Osteoblast (primary cell): ENCODE measurements at places on chromosomes 1 and 21. TPM values are rescaled to one million over a fixed set of nuclear protein-coding genes. Genes with fewer than 3 reads are reported as not detected.

DNA sequence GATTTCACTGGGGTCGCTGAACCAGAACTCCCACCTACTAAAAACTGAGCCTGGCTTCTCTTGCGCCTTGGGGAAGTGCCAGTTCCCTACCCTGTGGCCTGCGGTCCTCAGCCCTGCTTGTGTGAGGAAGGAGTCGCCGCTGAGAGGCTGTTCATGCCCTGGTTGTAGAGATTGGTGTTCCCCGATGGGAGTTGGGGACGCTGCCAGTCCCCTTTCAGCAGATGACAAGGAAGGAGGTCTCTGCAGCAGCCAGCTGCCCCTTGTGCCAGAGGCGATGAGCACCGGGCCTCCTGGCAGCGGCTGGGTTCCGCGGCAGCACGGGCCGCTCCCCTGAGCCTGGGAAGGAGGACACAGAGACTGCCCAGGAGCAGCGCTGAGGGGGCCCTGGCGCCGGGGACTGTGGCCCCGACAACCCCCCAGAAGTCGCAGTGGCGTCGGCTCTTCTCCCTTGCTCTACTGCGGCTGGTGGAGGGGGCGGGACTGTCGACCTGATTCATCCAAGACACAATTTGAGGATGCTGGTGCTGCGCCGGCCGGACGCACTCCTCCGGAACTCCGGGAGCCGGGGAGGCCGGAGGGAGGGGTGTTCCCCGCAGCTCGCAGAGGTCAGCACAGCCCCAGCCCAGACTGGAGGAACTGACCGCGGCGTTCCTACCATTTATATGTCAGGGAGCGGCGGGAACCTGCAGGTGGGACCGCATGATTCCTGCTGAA is 12.0 kb upstream of the ADORA3 start:
- DNase-seq = peak; percentile 88

DNA sequence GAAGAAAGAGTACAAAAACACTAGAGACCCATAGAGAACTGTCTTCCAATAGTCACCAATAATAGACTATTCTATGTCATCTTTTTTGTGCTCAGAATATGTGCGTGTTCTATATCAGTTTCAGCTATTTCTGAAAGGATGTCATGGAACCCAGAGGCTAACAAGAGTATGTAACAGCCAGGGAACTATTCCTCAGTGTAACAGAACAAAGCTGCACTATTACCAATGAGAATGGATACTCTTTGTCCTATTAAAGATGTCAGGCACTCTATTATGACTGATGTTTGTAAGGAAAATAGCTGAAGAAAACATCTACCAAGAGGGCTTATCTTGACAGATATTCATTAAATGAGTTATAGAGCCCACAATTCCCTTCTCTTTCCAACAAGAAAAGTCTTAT is 8.6 kb upstream of the LRRC8C start:
- no peak for DNase-seq

DNA sequence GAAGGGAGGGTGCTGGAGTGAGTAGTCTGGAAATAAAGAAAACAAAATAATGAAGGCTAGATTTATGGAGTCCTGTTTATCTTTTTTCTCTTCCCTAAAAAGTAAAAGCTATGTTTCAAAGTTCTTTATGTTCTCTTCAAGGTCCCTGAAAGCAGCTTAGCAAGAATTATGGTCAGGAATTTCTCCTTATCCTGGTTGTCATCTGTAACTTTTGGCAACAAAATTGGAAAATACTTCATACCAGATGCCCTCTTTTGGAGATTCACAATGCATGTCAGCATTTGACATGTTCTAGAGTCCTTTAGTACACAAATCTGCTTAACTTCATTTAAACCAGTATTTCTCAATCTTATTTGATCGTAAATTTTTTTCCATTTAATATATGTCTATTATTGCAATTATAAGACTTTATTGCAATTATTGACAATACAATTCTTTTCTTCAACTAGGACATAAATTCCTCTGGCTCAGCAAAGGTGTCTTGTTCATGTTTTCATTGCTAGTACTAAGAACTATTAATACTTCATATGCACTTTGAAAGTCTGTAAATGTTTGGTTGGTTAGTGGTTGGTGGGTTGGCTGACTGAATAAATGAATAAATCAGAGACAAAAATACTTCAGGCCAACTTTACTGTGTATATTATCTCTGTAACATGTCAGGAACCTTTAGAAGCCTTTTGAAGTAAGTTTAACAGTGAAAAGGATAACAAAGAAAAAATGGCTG is 101.5 kb downstream of the ATP1B1 start:
- DNase-seq = no peak

- DNase-seq = no peak
These were observed 18.2 kb upstream of the AGO1 start for GRCh38 chr1:35864813-35865212.

GRCh38 chr1:157105988-157106812 is 6.6 kb upstream of the ETV3L start:
- peak; percentile 99 for DNase-seq

COA6 gene
- 11.8 and 20.3 TPM in 2 replicates for total RNA-seq

GRCh38 chr1:156367383-156368156 is 1.4 kb upstream of the RHBG start:
- no peak for DNase-seq

- DNase-seq = no peak
These were observed 717.9 kb downstream of the AMY1C start for GRCh38 chr1:104467590-104467989.

LCE1E gene
- not detected in 2 replicates for total RNA-seq

BCL2L15 gene
- 0.29 and 0.36 TPM in 2 replicates for total RNA-seq

- peak; percentile 87 for DNase-seq
These were observed 60.4 kb upstream of the ACOT11 start for GRCh38 chr1:54487571-54488050.

DNA sequence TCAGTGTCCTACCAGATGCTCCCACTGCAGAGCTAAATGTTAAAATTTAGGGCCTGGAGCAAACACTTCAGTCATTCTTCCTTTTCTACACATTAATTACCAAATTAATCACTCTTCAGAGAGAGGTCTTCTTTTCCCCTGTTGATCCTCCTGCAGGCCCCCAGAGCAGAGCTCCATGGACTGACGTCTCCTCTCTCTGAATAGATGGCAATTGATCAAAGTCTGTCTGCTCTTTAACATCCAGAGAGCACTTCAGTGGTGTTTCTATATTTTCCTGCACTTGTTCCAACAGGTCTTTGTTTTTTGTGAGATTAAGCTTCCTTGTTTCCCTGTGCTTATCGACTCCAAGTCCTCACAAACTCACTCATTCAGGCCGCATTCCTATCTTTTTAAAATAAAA is 239.3 kb downstream of the SIPA1L2 start:
- no peak for DNase-seq

DNA sequence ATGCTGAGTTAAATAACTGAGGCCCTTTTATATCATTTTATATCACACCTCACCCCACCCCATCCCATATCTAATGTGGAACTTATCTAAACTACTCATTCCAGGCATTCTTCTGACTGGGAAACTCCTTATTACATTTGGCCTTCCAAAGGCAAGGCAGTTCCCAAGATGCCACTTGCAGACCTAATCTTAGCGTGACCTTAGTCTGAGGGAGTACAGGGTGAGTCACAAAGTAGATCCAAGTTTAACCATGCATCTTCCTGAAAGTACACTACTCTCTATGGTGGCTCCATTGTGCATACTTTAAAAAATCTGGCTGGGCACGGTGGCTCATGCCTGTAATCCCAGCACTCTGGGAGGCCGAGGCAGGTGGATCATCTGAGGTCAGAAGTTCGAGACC is 353.6 kb upstream of the C1orf87 start:
- peak; percentile 5 for DNase-seq
